Fibroblast of mammary gland (primary cell): ENCODE measurements at places on chromosomes 3 and 15.

- no peak for DNase-seq
Measured at GRCh38 chr3:80537680-80538079, 769.9 kb upstream of the ROBO1 start.

- no peak for DNase-seq
Measured at GRCh38 chr3:38689774-38690173, 40.3 kb upstream of the SCN5A start.

GRCh38 chr3:123521179-123521969 is 63.5 kb downstream of the HACD2 start:
- DNase-seq, result peak; percentile 23

DNA sequence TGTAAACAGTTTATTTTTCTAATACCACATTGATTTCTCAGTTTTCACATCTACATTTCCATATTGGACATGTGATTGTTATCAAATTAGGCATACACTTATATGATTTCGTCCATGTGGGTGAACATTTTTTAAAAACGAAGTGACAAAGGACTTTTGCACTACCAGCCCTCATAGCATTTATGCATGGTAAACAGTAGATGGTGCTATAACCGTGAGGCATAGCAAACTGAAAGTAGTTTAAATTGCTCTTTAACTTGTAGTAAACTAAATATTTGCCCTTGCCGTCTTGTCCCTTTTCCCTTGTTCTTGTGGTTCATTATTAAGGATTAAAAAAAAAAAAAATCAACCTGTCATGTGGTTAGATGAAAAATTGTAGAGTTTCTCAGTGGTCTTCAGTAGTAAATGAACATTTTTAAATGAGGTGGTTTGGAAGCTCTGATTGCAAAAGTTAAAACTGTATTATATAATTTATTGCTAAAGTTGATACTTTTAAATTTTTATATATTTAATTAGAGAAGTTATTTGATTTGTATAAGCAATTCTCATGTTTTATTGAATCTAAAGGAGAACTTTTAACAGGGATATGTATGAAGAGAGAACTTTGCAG is 24.0 kb downstream of the STX19 start:
- peak; percentile 82 for DNase-seq
